Type B pancreatic cell (in vitro differentiated cells): ENCODE measurements at places on chromosomes 12 and 14. TPM values are rescaled to one million over a fixed set of nuclear protein-coding genes. Genes with fewer than 3 reads are reported as not detected.

DNA sequence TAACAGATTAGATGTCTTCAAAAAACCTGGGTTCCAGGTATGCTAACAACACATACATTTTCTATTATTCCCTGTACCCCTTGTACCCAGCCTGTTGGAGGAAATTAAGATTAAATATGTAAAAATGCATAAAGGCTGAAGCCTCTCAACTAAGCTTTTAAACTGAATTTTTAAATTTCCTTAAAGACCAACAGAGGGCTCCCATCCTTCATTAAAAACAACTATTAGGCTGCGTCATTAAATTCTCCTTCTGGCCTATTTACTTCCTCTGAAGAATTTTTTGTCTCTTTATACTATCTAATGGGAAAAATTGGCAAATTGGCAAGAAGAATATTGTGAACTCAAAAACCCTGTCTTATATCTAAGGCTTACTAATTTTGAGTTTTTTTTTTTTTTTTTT lies 21.8 kb downstream of the SENP1 start:
- no peak for DNase-seq

DNA sequence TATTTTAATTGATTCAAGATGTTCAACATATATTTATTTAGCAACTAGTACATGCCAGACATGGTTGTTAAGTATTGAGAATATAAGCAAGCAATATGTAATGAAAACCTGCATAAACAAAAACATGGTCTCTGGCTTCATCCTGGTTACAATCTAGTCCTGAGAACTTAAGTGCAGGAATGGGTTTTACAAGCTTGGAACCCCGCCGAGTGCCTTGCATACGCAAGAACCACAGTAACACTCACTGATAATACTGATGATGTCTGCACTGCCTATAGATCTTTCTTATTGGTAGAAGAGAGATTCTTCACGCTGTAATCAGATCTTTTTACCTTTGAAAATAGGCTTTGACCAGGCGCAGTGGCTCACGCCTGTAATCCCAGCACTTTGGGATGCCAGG lies 22.9 kb upstream of the CALM1 start:
- DNase-seq: no peak

GRCh38 chr14:68607081-68607866 lies 185.6 kb downstream of the ZFP36L1 start:
- DNase-seq: no peak

TSHR gene
- total RNA-seq: 0.65 and 1.6 TPM in 2 replicates

SLC5A8 gene
- 0.72 and 1.0 TPM in 2 replicates for total RNA-seq

YBX3 gene
- total RNA-seq: 196 and 635 TPM in 2 replicates
